ENCODE measurements at places on chromosomes 16 and 17.

- DNase-seq, result no peak
Observed at GRCh38 chr16:9007177-9007794, 43.6 kb upstream of the USP7 start.

DNA sequence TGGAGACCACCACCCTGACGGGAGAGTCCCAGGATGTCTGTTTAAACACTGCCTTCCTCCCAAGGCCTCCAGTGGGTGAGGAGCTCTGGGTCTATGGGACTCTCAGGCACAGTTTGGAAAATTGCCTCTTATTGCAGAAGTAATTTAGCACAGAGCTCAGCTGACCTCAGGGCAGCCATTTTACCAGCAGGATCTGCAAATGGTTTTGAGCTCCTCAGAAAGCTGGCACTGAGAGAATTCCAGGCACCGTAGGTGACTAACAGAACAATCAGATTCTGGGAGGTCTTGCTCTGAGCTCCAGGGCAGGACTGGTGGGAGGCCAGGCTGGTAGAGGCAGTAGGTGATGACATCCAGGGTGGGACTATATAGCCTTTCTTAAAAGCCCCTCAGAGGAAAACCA lies 17.3 kb upstream of the C16orf74 start:
- DNase-seq, result no peak

DNA sequence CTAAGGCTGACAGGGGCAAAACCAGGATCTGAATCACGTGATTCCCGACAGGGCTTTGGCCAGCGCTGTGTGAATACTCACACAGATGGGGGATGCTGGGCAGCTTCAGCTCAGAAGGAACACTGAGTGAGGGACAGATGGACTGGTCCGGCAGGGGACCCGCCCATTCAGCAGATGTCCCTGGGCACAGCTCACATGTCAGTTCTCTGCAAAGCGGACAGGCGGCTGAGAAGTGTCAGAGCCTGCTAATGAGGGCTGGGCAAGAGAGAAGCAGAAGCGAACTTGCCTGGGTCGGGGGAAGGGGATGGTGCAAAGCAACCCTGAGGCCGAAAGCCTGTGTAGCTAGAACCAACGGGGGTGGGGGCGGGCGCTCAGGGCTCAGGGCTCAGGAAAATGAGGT lies 11.9 kb upstream of the GLIS2 start:
- no peak for DNase-seq

GRCh38 chr17:31254654-31255053 lies 42.4 kb downstream of the OMG start:
- DNase-seq, result no peak

- DNase-seq, result no peak
Observed at GRCh38 chr17:66312912-66313311, 10.5 kb downstream of the PRKCA start.

DNA sequence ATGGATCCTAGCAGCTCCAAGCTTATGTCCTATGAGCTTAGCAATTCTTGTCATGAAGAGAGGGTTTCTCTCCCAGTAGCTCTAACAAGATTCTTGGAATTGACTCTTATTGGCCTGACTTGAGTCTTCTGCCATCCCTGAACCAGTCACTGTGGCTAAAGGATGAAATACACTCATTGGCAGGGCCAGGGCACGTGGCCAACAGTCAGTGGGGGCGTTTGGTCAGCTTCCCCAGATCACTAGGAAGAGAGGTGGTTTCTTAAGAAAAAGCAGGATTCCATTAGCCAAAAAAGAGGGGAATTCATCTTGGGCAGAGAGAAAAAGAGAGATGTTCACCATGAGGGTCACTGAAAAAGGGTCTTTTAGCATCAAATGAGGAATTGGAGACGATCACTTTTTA lies 363.2 kb downstream of the SNX29 start:
- no peak for DNase-seq

DNA sequence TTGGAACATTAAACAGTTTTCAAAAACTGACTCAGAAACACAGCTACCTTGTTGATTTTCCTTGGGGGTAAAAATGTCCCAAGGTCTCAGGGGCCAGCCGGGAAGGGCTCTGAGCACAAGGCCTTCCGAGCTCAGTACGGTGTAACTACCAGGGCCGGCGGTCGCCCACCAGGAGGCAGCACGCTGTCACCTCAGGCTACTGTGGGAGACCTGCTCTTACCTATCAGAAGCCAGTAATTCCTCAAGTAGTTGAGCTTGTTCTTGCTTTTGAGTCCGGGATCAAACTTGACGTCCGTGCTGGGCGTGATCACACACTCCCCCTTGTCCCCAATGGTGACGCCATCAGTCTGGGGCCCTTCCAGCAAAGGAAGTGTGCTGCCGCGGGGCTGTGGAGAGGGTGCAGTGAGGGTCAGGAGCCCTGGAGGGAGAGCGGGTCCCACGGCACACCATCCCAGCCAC lies 43.4 kb upstream of the ICAM2 start:
- DNase-seq, result no peak

GRCh38 chr16:24667244-24667764 lies 62.1 kb upstream of the TNRC6A start:
- DNase-seq, result no peak

DNA sequence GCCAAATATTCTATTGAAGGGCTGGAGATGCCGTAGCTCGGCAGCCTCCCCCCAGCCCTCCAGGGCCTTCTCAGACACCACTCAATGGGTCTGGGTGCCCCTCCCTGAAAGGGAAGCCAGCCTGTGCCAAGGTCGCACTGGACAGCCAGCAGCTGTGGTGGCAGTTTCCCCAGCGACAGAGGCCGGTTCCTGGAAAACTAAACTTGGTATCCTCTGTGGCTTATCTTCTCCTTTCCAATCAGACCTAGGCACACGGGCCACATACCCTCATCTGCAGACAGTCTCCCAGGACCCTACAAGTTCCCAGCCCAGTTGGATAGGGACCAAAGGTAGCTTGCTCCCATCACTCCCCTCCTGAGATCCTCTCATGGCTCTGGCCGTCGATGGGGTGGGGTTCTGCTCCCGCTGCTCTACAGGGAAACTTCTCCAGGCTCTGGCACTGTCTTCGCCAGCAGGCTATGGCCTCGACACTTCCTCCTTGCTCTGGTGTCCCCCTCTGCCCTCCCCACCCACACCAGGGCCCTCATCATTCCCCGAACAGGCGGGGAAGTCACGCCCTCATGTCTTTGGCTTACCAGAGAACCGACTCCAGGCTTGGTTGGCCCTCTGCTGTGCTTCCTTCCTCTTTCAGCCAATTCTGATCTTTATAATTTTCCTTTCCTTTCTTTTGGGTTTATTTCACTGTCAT lies 18.3 kb upstream of the IL21R start:
- no peak for DNase-seq
